Sciatic nerve (tissue), 2 donors: ENCODE measurements at places on chromosomes 6 and 20. TPM values are rescaled to one million over a fixed set of nuclear protein-coding genes. Genes with fewer than 3 reads are reported as not detected.

DNA sequence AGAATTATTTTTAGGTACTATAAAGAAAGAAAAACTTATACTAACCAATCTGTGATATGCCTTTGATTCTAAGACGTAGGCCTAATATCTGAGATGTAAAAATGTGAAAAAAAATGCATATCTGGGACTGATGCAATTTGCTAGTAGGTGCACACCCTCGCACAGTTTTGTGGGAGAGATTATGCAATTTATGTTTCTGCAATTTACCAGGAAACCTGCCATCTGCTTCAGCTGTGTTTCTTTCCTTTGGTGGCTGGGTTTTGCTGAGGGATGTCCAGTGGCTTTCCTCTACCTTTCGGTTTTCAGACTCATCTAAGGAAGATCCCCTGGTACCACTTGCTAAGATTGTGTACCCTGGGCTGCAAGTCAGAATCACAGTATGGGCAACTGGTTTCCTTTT lies 186.9 kb downstream of the ZFP64 start:
- no peak for DNase-seq

DNA sequence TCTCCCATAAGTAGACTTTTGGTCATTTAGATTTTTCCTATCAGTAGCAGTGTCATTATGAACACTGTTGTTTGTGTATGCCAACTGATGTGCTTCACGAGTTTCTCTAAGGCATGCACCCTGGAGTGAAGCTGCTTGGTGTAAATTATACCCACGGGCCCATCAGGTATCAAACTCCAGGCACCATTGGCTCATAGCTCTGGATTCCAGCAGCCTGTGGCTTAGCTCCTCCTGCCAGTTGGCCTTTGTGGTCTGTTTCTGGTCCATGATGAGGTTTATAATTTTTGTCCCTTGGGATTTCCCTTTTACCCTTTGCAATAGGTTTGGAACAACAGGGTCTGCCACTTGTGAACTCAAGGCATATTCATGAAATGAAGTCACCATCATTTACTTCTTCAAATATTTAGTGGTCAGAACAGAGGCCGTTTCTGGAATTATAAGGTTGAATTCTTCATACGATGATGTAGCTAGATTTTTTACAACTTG lies 350.5 kb downstream of the PRL start:
- DNase-seq: no peak

- DNase-seq: no peak
Observed at GRCh38 chr20:48789781-48790472, 37.9 kb downstream of the PREX1 start.

DNA sequence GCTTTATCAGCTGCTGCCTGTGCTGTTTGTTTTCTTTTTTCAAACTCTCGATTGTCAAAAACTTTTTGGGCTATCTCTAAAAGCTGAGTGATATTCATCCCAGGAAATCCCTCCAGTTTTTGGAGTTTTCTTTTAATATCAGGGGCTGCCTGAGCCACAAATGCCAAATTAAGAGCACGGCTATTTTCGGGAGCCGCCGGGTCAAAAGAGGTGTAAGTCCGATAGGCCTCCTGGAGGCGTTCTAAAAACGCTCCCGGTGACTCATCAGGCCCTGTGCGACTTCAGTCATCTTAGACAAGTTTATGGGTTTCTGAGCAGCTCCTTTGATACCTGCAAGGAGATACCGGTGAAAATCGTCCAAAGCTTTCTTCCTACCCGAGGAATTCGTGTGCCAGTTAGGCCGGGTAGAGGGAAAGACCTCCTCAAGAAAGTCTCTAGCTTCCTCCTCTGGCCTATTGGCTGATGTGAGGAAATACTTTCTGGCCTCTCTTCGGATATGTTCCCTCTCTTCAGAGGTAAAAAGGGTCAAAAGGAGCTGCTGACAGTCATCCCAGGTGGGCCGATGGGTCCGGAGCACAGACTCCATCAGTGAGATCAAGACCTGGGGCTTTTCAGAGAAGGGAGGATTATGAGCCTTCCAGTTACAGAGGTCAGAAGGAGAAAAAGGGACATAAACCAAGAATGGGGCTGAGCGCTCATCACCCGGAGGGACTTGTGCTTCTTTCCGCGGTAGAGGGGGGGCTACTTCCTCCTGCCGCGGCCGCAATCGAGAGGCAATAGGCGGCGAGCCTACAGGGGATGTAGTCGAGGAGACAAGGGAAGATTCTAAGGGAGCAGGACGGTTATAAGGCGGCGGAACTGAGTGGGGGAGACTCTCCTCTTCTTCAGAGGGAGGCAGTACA lies 151.1 kb downstream of the TRIM27 start:
- no peak for DNase-seq

DNA sequence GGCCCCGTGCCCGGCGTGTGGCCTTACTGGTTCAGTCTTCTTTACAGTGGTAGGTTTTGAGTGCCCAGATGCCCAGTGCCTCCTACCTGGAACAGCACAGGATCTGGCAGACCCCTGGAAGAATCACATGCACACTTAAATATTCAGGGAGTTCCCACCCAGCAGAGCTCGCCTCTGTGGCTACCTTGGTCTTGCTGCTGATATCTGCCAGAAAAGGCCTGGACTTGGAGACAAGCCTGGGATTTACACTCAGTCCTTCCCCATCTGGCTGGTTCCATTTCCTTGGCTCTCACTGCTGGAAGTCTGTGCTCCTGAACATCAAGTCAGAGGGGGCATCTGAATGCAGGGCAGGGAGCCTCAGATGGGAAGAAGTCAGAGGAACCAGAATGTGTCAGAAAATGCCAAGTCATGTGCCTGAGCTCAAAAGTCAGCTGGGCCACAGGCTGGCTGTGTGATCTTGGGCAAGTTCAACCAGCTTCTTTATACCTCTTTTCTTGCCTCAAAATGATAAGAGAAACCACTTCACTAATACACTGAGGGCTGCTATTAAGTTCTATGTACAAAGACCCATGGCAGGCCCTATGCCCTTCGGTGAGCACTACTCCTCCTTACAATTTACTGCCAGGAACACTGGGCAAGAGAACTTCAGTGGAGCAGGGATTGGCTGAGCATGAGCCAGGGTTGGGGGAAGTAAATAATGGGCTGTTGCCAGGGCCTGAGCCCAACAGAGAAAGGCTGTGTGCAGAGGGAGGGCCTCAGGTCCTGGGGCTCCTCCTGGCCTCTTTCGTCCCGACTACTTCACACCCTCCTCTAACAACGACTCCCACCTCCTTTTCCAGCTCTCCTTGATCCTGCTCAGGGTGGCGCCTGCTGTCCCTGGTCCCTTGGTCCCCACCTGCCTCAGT lies 158.1 kb upstream of the PROKR2 start:
- DNase-seq: no peak

GRCh38 chr20:4844751-4845465 lies 123.2 kb downstream of the PRND start:
- DNase-seq: no peak

DNA sequence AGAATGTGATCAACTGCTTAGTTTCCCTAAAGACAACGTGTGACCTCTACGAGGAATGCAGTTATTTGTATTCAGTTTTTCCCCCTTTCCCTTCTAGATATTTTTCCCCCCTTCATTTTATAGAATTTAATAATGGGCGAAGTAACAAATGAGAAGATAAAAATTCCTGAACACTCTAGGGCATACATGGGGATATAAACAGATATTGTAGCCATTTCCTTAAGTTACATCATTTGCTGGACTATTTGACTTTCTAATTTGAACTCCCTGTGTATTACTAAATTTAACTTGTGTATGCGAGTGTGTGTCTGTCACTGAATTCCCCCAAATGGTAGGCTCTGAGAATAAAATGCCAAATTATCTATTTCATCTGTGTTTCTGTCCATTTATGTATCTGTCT lies 99.0 kb upstream of the ZFP64 start:
- no peak for DNase-seq

- no peak for DNase-seq
Observed at GRCh38 chr20:1757606-1758512, 100.3 kb upstream of the SIRPG start.

DNA sequence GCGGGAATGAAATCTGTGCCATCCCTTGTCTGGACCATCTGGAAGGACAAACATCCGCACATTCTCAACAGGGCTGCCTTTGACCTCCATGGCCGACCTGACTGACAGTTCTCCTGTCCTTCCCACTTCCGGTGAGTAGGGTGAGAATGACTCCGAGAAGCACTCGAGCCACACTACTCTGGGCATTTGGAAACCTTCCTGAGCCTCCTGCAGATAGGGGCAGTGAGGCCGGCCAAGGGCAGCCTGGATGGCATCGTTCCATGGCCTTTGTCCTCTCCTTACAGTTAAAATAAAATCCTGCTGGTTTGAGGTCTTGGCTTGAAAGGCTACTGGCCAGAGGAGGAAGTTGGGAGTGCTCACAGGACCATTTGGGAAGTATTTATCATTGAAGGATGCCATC lies 70.9 kb upstream of the QKI start:
- DNase-seq: no peak

DNA sequence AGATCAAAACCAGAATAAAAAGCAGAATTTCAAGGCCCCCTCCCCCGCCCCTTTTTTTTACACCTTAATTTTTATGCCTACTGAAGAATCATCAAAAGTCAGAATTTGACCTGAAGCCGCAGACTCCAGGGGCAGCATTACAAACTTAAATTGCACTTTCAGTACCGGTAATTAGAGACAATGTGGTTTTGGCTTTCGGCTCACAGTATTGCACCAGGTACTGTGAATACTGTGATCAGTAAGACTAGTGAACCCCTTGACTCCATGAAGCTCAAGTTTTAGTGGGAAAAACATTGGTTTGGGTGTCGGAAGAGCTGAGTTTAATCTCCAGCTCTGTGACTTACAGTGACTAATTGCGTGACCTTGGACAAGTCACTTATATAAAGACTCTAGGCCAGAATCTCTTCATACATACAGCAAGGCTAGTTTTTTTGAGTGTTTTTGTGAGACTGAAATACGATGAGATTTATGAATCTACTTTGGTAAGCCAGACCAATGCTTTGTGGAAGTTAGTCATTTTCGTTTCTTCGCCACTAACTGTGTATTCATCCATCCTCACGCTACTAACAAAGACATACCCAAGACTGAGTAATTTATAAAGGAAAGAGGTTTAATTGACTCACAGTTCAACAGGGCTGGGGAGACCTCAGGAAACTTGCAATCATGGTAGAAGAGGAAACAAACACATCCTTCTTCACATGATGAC lies 114.7 kb downstream of the SASH1 start:
- no peak for DNase-seq

DNA sequence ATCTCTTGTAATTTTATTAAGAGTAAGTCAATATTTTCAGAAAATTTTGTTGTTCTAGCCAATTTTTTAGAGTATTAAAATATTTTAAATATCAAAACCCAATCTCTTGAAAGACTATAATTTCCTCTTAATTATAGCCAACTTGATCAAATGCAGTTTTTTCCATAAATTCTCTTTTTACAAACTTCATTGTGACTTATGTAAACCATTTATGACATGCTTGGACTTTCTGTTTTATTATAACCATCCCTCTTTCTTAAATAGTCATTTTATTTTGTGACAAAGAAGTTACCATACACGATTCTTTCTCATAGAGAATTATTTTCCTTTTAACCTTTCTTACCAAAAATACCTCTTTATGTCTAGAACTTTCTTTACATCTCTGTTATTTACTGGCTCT lies 1075.5 kb downstream of the KHDRBS2 start:
- no peak for DNase-seq

Gene CCDC170
- 4.5 TPM for total RNA-seq

Gene IMPG1
- total RNA-seq: not detected

Gene LBP
- 0.40 TPM for total RNA-seq

Gene FNDC11
- 0.94 TPM for total RNA-seq

Gene ELOVL2
- 2.9 TPM for total RNA-seq

Gene LST1
- 17.7 TPM for total RNA-seq

Gene C6orf141
- total RNA-seq: 7.6 TPM

Gene PPIL6
- 7.1 TPM for total RNA-seq

Gene C6orf15
- total RNA-seq: not detected
